Omental fat pad (tissue), 4 donors: ENCODE measurements at places on chromosomes 3 and 15. TPM values are rescaled to one million over a fixed set of nuclear protein-coding genes. Genes with fewer than 3 reads are reported as not detected.

The FBXW12 gene
- total RNA-seq, result not detected

The RETNLB gene
- total RNA-seq, result not detected

The ADAMTS9 gene
- 258 TPM for total RNA-seq

The LRRIQ4 gene
- total RNA-seq, result 0.25 TPM

The SHC4 gene
- total RNA-seq, result 1.2 TPM

The MCF2L2 gene
- under 0.01 TPM for total RNA-seq

The KBTBD13 gene
- not detected for total RNA-seq

DNA sequence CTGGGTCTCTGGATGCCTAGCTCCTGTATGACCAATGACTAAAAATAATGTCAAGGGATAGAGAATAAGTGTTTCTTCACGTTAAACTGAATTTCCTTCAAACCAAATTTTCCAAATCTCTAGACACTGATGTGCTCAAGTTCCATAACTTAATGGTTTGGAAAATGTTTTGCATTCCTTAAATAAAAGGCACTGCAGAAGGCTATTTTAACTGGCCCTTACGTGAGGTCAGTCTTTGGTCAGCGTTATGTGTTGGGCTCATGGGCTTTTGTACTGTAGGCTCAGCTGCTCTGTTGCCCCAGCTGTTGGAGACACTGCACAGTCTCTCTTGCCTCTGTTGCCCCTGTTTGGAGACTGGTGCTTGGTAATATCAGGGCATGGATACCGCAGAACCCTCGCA is 188.5 kb downstream of the TPRG1 start:
- DNase-seq, result no peak

- DNase-seq, result no peak
Observed at GRCh38 chr3:49636883-49637609, 37.1 kb upstream of the APEH start.

- DNase-seq, result no peak
Observed at GRCh38 chr3:14606669-14607339, 44.8 kb upstream of the CCDC174 start.

GRCh38 chr3:104291437-104291851 is 1075.3 kb upstream of the ALCAM start:
- DNase-seq, result no peak

- DNase-seq, result no peak
Observed at GRCh38 chr3:24120434-24120833, 175.3 kb downstream of the NR1D2 start.

- DNase-seq, result peak; percentile 95
Observed at GRCh38 chr15:40569129-40569953, at the start of gene RPUSD2. Gene RPUSD2, plus strand, starts transcription at chr15:40569299. Its CDS starts 39 bp downstream, at chr15:40569338.

DNA sequence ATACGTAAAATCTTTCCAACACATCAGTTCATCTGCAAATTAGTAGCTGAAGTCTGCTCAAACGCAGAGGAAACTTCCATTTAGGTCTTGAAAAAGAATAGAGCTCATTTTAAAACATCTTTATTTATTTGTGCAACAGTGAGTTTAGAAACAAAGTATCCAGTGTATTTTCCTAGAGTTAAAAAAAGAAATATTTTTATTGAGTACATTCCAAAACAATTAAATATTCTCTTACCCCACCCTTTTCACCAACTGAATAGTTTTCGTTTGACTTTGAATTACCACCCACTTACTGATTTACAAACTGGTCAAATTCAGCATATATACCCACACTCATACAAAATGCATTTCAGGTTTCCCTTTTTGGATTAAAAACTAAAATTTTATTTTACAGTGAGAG is 104.7 kb downstream of the ZBTB20 start:
- DNase-seq, result no peak

DNA sequence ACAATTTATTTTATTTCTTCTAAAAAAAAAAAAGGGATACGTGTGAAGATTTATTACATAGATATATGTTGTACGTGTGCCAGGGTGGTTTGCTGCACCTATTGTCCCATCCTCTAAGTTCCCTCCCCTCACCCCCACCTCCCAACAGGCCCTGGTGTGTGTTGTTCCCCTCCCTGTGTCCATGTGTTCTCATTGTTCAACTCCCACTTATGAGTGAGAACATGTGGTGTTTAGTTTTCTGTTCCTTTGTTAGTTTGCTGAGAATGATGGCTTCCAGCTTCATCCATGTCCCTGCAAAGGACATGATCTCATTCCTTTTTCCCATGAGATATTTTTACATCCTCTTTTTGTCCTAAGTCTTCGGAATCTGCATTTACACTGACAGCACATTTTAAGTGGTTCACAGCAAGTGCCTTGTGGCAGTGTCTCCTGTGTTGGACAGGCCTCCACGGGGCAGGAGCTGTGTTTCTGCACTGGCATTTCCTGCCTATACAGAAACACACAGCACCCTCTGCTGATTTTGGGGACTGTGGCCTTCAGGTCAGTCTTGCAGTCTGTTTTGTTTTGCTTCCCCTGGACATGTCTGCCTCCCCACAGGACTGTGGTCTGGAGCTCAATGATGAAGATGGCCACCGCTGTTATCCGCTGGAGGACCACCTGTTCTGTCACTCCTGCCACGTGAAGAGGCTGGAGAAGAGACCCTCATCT is 12.7 kb upstream of the SACM1L start:
- no peak for DNase-seq

DNA sequence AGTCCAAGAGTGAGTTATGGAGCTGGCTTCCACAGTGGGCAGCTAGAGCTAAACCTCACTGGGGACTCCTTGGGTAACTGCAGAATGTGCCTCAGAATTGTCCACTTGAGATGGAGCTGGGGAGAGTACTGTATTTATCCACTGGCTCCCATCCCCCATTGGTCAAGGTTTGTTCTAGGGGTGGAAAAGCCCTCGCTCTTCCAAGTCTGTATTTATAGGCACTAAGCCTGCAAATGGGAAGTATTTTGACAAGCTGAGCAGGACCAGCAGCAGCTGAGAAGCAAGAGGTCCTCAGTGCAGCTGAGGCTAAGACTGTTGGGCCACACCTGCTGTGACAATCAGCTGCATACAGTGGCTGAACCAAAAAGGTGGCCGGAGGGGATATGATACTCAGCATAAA is 5.8 kb downstream of the USP13 start:
- no peak for DNase-seq

GRCh38 chr3:122932251-122932967 is 95.2 kb downstream of the SEMA5B start:
- DNase-seq, result no peak

DNA sequence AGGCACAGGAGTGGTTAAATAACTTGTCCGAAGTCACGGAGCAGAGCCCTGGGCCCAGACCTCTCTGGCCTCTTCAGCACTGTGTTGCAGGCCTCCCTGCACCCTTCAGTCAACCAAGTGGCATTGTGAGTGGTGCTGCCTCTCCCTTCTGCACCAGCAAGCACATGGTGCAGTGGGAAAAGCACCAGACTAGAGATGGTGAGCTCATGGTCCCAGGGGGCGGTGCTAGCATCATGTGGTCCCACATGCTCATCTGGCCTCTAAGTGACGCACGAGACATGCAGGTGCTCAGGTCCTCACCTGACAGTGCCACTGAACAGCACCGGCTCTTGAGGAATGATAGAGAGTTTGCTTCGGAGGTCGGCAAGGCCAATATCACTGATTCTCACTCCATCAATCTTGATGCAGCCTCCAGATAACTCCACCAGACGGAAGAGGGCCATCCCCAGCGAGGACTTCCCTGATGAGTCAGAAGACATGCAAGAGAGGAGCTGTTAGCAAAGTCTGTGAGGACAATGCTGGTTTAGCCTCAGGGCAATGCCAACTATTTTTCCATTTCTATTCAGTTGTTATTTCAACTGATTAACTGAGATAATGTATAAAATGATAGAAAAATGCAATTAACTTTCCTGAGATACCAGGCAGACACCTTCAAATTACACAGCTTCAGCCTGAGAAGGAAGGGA is 53.1 kb upstream of the PARL start:
- DNase-seq, result no peak
